ENCODE measurements at places on chromosomes 3 and 15.

- no peak for DNase-seq
Measured at GRCh38 chr15:91196768-91197167, 96.7 kb downstream of the SV2B start.

DNA sequence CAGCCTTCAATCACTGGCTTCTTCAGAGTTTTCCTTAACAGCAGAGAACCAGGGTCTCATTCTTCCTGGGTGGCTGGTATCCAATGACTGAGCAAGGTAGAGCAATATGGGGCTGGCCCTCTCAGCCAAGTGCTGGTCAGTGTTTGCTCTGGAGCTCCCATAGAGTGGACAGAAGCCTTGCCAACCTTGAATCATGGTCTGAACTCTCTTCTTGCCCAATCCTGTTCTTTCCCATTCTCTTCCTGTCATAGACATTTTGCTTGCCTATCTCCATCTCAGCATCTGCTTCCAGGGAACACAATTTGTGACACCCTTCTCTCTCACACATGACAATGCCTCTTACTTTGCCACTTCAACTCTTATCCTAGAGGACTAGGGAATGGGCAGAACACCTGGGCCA is 245.6 kb upstream of the PEX5L start:
- no peak for DNase-seq

- DNase-seq, result no peak
Measured at GRCh38 chr15:90493647-90494046, 36.1 kb upstream of the CRTC3 start.

- no peak for DNase-seq
Measured at GRCh38 chr15:70286113-70286806, 188.5 kb upstream of the TLE3 start.

DNA sequence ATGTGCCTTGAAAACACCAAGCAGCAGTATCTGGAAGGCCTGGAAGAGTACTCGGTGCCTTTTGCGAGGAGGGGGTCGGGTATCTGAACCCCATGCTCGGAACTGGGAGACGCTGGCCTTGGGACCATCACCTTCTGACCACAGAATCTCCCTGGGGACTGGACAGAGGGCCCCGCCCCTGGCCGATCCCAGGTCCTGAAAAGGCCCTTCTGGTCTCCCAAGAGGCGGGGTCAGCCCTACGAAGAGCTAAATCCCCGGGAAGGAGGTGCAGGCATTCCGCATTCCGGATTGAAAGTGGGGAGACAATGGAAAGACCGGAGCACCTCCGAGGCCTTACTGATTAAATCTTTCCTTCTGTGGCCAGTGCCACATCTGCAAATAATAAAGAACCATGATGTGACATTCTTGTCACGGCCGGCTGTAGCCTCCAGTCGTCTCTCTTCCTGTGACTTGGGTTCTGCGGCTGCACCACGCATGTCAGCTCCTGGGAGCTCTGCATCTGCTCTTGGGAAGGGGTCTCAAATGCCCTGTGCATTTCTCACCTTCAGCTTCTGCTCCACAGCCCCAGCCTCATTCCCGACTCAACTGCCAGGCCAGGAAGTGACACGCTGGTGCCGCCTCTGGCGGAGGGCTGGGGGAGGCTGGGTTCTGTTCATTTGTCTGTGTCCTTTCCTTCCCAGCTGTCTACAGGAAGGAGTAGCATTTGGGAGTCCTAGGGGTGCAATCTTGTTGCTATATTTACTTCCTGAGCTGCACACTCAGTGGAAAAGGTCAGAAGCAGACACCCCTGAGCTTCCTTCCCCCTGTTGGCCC is 173.5 kb downstream of the KLF13 start:
- DNase-seq, result no peak

DNA sequence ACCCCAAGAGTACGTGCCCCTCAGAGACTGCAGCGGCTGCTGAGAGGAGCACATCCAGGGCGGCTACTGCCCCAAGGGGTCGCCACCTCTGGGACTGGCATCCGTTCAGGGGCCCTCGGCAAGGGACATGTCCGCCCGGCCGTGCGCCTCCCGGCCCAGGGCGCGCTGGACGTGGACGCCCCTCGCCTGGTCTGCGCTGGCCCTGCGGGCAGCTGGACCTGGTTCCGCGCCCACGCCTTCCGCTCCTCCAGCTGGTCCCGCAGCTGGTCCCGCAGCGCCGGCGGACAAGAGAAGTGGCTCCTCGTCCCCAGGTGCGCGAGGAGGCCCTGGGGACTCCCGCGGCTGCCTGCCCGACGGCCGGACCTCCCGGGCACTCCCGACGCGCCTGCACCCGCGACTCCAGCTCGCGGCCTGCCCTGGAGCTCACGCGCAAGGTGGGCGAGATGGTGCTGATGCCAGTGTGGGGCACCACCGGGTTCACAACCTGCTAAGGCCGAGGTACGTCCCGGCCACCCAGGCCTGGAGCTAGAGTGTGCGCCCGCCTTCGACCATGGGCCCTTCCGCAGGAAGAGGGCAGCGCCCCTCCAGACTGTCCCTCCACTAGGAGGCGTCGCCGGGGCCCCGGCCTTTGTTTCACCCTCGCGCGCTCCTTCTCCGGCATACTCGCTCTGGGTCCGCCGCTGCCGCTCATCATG is 14.4 kb upstream of the GP9 start:
- no peak for DNase-seq

- DNase-seq, result no peak
Measured at GRCh38 chr3:128486681-128487537, 6.1 kb downstream of the GATA2 start.

- DNase-seq, result no peak
Measured at GRCh38 chr3:52880047-52880446, 17.3 kb downstream of the STIMATE start.

DNA sequence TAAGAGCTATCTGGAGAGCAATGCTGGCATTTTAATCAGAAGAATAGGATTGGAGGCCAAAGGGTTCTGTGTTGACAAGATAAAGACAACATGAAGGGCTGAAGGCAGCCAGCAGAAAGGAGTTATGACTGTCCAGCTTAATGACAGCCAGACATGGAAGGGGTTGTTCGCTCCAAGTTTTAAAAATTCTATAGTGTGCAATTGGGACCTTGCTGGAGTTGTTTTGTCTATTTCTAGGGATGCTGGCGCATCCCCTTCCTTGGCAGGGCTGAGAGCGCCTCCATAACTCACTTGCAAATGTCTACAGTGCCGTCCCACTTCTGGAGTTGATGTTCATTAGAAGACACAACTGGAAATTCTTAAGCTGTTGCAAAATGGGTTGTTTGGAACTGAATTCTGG is 200.7 kb downstream of the TLE3 start:
- DNase-seq, result no peak

DNA sequence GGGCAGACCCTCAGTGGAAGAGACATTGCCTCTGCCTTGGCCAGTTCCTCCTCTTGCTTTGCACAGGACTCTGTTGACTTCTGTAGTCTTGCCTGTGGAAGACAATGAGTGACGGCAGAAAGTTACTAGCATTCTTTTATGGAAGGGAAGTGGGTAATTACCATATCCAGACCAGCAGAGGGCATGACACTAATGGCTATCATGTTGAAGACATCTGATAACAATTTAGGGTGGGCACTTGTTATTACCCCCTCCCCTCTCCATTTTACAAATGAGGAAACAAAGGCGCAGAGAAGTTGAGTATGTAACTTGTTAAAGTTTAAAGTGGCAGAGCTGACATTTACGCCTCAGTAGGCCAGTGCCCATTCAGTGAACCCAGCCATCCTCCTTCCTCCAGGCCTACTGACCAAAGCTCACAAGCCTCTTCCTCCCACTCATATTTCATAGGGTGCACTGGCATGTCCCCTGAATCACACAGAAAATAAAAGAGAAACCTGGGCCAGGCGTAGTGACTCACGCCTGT is 48.2 kb upstream of the FMN1 start:
- no peak for DNase-seq

GRCh38 chr15:31397851-31398661 is 71.4 kb downstream of the KLF13 start:
- DNase-seq, result no peak

DNA sequence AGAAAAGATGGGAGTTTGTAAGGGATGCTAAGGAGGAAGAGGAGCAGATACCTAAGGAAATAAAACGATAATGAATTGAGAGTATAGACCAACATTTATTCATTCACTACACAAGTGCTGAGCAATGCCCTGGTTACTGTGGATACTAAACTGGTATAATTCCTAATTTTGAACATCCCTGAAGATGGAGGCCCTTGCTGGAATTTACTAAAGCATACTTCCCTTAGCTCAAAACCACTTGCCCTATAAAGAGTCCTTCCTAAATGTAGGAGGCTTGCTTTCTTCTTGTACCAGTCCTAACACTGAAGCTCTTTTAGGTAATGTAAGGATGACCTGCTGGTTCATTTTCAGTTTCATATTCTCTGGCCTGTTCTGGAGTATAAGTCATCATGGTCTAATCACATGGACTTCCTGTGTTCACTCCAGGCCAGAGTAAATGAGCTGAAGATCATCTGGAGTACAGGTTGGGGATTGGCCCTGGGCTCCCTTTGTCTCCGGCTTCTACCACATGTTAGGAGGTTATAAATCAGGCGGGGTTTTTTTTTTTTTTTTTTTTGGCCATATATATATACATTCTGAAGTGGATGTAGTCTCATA is 40.1 kb upstream of the MTMR10 start:
- no peak for DNase-seq

- no peak for DNase-seq
Measured at GRCh38 chr3:127915115-127915936, at the start of gene KBTBD12. Gene KBTBD12, plus strand, starts transcription at chr3:127915232. Its CDS starts 7,830 bp downstream, at chr3:127923062.

- DNase-seq, result no peak
Measured at GRCh38 chr3:120436523-120437050, 14.2 kb downstream of the FSTL1 start.

DNA sequence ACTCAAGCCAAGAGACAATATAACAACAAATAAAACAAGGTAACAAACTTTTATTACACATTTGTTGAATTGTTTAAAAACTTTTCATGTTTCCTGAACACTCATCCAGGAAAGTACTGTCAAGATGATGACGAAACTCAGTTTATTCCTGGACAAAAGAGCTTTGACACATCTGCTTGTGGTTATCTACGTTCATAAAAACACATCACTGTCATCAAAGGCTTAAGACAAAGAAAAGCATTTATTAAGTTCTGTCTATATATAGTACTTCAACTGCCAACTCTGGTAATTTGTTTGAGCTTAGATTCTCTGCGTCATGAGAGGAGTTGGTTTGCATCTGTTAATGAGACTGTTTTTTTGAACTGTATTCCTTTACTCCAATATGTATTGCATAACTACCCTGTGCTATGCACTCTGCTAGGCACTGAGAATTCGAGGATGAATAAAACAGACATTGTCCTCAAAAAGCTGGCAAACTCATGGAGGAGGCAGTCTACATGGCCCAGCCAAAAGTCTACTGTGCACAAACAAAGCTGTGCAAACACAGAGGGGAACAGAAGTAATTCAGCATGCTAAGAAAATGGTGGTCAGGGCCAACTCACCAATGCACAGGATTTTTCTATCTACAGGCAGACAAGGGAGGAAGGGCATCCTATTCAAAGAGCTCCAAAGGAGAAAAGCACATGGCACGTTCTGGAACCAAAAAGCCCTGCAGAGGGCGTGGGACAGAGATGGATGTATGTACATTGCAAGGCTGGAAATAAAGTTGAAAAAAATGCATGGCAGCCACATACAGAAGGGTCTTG is 21.5 kb downstream of the PLD1 start:
- DNase-seq, result no peak

DNA sequence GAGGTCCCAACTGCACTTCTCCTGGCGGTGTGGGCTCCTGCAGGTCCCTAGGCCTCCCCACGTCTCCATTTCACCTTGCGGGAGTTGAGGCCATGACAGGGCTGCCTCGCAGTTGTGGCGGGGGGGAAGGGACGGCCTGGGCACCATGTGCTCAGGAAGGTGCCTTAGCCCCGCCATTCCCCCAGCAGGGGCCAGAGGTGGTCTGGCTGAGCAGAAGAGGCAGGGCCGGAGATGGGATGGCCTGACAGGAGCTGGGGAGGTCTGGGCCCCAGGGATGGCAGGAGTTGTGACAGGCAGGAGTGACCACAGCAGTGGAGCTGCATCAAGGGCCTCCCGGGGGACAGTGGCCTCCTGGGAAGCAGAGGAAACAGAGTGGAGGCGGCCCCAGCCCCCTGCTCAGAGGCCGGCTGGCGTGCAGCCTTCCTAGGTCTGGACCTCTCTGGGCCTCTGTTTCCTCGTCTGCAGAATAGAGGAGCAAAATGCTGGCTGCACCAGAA is 18.7 kb upstream of the KLF15 start:
- DNase-seq, result no peak

GRCh38 chr3:147507638-147508286 is 98.6 kb downstream of the ZIC1 start:
- no peak for DNase-seq

DNA sequence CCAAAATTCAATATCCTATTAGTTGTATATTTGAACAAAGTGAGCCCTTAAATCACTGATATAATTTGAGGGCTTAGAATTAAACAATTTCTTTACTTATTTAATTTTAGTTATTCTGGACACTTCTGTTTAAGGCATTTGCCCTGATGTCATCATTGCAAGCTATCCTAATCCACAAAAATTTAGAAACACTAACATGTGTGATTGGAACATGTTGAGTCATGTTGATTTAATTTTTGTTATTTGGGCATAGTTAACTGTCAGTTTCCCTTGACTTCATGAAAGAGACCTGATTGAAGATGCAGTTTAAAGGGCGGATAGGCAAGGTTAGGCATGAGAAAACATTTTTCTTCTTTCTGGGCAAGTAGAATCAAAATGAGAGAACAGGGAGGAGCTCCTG is 682.6 kb downstream of the ROBO1 start:
- no peak for DNase-seq

GRCh38 chr15:75237316-75237982 is 20.7 kb upstream of the GOLGA6C start:
- no peak for DNase-seq

GRCh38 chr15:40111888-40112287 is 3.2 kb upstream of the BMF start:
- no peak for DNase-seq

DNA sequence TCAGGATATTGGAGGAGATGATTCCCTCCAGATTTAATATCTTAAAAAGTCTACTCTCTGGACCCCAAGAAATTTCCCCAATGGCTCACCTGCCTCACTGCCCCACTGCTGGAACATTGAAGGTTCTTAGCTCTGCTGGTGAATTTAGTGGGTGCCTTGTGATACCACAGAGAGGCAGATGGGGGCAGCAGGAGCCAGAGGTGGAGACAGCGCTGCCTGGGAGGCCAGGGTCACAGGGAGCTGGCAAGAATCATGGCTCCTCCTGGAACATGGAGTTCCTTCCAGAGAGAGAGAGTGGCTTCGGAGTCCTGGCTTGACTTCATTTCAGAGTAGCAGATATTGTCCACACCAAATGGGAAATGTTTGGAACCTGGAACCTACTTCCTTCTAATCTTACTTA is 263.5 kb upstream of the CFAP20DC start:
- DNase-seq, result peak; percentile 4

GRCh38 chr3:64054488-64054887 is 31.2 kb upstream of the PSMD6 start:
- no peak for DNase-seq

GRCh38 chr3:27632431-27633223 is 89.5 kb downstream of the EOMES start:
- DNase-seq, result peak; percentile 30

GRCh38 chr3:71863563-71864190 is 78.7 kb upstream of the PROK2 start:
- DNase-seq, result no peak

- DNase-seq, result no peak
Measured at GRCh38 chr15:42002333-42002732, 18.5 kb downstream of the PLA2G4E start.

- DNase-seq, result no peak
Measured at GRCh38 chr3:149813367-149814281, 609 bp downstream of the RNF13 start.

- DNase-seq, result no peak
Measured at GRCh38 chr3:133914839-133915600, 19.3 kb upstream of the RAB6B start.

GRCh38 chr3:54342676-54343075 is 220.3 kb downstream of the CACNA2D3 start:
- DNase-seq, result no peak

GRCh38 chr3:194465920-194466570 is 20.8 kb downstream of the ATP13A3 start:
- DNase-seq, result no peak
